Activated naive CD4-positive, alpha-beta T cell treated with anti-CD3 and anti-CD28 coated beads, Interleukin-2, amount 50 U/mL, for 72 hours (primary cell): ENCODE measurements at places on chromosomes 1 and 21.

- no peak for DNase-seq
Observed at GRCh38 chr1:56908619-56909221, 54.1 kb downstream of the C8A start.

DNA sequence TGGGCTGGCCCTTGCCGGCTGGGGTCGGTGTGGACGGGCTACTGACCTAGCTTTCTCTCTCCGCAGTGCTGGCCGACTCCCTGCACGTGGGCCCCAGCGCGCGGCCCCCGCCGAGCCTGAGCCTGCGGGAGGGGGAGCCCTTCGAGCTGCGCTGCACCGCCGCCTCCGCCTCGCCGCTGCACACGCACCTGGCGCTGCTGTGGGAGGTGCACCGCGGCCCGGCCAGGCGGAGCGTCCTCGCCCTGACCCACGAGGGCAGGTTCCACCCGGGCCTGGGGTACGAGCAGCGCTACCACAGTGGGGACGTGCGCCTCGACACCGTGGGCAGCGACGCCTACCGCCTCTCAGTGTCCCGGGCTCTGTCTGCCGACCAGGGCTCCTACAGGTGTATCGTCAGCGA is 34.9 kb downstream of the PTGFRN start:
- DNase-seq = no peak

DNA sequence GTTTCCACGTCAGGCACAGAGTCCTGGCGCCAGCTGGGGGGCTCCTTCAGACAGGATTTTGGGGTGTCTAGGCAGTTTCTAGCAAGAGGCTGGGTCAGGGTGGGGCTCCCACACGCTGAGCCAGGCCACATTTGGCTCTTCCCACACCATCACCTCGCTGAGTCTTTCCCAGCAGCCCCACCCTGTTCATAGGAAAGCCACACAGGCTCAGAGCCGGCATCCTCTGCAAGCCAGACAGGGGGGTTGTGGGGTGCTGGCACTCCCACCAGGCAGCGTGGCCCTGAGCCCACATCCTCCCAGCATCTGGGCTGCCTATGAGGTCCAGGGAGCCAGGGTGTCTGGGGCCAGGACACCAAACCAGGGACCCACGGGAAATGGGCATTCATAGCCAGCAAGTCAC is 2.8 kb upstream of the GPR153 start:
- no peak for DNase-seq

- DNase-seq = no peak
Observed at GRCh38 chr1:40919475-40920011, 57.4 kb upstream of the CITED4 start.

DNA sequence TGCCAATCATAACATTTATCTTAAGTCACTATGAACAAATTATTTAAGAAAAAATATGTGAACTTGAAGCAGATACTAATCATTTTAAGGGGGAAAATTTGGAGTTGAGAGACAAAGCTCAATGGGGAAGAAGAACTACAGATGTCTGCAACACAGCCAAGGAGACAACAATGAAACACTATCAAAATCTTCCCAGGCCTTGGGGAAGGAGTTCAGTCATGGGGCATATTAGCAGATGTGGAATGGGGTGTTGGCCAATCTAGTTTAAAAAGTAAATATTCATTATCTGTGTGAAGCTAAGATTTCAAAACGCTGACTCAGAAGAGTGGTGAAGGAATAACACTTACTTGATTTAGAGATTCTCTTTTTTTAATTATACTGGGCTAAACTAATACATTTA is 671.6 kb upstream of the ZP4 start:
- no peak for DNase-seq

DNA sequence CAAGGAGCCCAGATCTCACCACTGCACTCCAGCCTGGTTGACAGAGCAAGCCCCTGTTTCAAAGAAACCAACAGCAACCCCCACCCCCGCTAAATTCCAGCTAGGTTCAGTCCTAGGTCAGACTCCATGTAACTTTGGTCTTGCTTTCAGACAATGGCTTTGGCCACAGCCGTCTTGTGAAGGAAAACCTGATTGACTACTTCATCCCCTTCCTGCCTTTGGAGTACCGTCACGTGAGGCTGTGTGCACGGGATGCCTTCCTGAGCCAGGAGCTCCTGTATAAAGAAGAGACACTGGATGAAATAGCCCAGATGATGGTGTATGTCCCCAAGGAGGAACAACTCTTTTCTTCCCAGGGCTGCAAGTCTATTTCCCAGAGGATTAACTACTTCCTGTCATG is 12.9 kb downstream of the TOR3A start:
- DNase-seq = no peak

GRCh38 chr1:193417403-193417802 is 231.0 kb upstream of the B3GALT2 start:
- DNase-seq = no peak

- DNase-seq = peak; percentile 24
Observed at GRCh38 chr1:147243228-147243685, 773 bp downstream of the CHD1L start.

- no peak for DNase-seq
Observed at GRCh38 chr1:53285969-53286760, 41.7 kb downstream of the LRP8 start.

DNA sequence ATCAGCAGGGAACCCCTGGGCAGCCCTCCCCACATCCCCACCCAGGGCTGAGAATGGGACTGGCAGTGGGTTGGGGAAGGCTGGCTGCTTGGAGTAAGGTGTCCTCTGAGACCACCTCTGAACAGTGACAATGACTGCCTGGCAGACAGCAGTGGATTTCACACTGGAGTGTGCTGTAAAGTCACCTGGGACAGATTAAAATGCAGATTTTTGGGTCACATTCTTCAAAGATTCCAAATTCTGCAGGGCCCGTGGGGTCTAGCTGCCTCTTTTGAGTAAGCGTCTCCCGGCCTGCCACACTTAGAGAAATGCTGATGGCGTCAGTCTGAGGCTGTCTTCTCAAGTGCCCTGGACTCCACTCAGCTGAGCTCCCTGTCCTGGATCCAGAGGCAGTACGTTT is 164.5 kb downstream of the GRIK3 start:
- no peak for DNase-seq

- no peak for DNase-seq
Observed at GRCh38 chr1:35080171-35080854, 1.1 kb downstream of the ZMYM1 start.

- DNase-seq = no peak
Observed at GRCh38 chr1:6208723-6209660, 3.1 kb downstream of the RNF207 start.

GRCh38 chr1:212752252-212752933 is 39.2 kb downstream of the NSL1 start:
- no peak for DNase-seq

DNA sequence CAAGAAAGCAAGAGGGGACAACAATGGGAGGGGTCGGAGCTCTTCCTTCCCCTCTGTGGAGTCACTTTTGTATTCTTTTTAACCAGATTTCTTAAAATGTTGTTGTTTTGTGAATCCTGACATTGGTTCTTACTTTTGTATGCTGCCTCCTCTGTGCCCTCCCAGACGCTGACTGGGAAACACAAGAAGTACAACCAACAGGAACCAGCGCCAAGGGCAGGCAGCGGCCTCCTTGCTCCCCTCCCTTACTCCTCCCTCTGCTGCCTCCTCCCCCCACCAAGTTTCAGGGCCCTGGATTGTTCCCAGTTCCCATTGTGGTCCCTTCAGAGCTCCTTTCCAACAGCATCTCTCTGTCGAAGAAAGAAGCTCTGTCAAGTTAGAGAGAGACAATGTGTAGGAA is 111.1 kb downstream of the BRINP2 start:
- DNase-seq = no peak

GRCh38 chr1:55694310-55694801 is 479.2 kb upstream of the USP24 start:
- DNase-seq = no peak

DNA sequence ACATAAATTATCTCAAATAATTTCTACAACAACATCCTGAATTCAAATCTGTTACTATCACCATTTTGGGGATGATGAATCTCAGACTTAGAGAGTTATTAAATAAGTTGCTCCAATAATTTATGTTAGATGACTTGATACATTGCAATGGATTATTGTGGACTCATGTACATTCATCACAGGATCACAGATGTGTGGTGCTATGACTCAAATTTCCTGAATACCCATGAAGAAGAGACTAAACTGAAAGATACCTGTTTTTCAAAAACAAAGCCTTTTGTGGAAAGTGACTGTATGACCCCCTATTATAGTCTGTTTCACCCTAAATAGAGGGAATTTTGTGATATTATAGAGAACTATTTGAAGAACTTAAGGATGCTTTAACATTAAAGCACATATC is 315.0 kb downstream of the PLA2G4A start:
- no peak for DNase-seq

GRCh38 chr1:27235827-27236226 is 1.4 kb downstream of the WDTC1 start:
- DNase-seq = no peak

- no peak for DNase-seq
Observed at GRCh38 chr1:184113251-184113650, 61.7 kb downstream of the TSEN15 start.

DNA sequence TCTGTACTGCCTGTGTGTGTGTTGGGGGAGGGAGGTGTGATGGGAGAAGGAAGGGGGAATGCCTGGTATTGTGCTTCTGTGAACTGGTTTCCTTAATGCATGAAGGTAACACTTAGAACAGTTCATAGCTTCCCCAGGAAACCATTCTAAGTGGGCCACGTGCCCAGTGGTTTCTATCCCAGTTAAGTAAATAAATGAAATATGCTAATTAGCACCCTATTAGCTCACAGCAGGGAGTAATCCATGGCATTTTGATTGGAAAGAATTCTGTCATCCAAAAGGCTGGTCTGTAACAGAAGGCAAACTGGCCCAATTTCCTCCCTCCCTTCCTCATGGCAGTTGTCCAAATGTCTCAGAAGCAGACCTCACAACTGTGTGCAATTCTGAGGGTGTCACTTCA is 199.3 kb downstream of the TTLL7 start:
- no peak for DNase-seq

GRCh38 chr1:17281775-17282181 is 26.2 kb upstream of the PADI4 start:
- DNase-seq = no peak

DNA sequence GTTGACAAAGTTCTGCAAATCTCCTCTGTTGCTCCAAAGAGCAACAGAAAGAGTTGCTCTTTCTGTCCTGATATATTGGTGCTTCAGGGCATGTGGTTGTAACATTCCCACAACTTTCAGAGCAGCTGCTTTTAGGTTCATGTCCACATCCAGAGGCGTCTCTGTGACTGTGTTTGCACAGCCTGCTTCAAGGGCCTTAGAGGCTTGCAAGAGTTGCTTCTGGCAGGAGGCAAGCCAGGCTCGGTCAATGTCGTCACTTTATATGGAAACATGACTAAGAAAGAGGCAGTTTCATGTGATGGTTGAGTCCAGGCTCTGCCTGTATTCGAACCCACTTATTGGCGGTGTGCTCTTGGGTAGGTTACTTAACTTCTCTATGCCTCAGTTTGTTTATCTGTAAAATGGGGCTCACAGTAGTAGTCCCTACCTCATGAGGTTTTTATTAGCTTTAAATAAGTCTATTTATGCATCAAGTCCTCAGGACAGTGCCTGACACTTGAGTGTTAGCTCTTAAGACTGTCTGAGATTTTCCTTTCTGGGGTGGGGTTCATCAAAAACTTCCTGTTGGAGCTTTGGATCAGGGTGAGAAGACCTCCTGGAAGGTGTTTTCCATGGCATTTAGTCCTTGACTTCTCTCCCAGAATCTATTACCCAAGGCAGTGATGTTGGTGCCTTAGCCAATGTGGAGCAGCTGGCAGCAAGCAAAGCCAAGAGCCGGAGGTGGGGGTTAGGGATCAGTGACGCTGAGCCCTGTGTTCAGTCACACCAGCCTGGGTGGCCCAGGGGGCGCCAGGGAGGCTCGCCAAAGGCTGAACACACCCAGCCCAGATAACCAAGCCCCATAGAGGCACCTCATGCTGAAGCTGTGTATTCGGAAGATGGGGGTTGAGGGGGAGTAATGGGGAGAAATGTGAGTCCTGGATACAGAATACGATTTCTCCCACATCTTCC is 18.9 kb downstream of the LHX4 start:
- no peak for DNase-seq

- no peak for DNase-seq
Observed at GRCh38 chr1:95876276-95876675, 642.3 kb downstream of the RWDD3 start.

GRCh38 chr21:39788383-39788782 is 43.4 kb downstream of the IGSF5 start:
- no peak for DNase-seq

- DNase-seq = no peak
Observed at GRCh38 chr1:112399456-112399855, 3.4 kb downstream of the CTTNBP2NL start.

DNA sequence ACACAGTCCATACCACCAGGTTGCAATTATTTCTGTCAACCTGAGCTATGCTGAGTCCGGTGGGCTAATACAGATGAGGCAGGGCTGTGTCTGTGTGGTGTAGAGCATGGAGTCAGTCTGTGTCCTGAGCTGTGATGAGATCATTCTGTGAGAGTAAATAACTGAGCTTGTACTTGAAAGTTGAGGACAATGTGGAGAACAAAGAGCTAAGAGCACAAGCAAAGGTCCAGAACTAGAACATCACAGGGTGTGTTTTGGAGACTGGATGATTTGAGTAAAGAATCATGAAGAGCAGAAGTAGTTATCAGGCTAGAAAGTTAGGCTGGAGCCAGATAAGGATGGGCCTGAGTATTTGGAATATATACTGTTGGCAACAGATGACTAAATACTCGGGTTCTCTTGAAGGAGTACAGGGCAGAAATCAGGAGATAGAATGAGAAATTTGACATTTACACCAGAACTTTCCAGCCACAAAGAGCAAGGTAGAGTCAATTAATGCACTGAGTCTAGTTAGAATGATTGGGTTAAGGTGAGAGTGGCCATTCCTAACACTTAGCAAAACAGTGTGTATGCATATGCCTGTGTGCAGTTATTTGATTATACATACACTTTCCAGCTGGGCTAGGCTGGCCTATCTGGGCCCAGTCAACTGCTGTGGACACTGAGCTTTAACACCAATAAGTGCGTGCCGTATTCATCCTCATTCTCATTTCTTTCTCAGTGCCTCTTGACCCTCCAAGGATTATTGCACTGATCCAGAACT is 48.8 kb downstream of the LEPR start:
- no peak for DNase-seq

GRCh38 chr1:28855469-28855951 is 43.5 kb downstream of the OPRD1 start:
- DNase-seq = no peak

DNA sequence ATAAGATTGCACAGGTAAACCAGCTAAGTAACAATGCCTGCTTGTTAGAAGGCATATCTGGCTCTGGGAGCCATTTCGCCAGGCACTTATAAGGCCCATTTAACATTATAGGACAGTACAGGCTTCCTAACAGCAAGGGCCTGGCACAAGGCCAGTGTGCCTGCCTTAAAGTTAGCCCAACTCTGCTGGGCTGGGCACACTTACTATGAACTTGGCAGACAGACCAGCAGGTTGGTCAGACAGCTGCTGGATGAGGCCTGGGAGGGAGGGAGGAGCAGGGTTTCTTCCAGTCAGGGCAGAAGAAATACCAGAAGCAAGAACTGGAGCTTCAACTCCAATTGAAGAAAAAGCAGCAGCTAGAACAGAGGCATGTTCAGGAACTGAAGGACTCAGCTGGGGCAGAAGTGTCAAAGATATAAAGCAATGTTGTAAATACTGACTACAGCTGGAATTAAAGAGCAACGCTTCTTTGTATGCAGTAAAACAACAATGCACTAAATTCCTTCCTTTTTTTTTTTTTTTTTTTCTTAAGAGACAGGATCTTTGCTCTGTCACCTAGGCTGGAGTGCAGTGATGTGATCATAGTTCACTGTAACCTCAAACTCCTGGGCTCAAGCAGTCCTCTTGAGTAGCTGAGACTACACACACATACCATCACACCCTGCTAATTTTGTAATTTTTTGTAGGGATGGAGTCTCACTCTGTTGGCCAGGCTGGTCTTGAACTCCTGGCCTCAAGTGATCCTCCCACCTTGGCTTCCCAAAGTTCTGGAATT is 4.9 kb downstream of the CACHD1 start:
- DNase-seq = no peak
